NCI-H510A (cell line): ENCODE measurements at places on chromosomes 6 and 20.

DNA sequence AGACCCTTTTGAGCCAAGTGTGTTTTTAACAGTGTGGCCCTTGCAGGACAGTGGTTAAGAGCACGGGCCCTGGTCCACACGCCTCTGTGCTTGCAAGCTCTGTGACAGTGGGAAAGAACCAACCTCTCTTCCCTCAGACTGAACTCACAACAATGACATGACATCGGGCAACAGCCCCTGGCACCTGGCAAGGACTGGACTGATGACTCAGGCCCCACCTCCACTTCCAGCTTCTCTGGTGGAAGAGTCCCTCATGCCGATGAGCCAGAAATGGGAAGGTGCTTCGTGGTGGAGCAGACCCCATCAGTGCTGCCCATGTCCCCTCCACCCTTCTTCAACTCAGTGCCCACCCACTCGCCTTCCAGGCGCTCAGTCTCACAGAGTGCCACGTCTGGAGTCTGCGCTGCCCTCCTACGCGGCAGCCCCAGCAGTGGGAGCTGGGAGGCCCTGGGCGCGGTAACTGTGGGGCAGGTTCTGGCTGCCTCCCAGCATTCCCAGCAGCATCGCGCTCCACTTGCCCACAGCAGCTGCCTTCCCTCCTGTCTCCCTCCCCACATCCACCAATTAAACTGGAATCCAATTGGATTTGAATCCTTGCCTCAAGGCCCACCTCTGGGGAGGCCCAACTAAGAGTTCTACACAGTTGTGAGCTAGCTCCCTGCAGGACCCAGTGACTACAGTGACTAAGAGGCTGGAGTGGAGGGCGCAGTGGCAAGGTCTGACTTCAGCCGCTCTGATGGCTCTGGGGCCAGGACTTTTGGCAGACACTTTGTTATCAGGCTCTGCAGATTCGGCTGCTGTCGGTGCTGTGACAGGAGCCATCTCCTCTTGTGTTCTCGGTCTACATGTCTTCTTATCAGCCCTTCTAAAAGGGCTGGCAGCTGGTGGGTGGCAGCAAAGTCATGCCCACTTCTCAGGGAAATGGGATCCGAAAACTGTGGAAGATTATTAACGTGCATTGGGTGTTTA is 156.8 kb upstream of the MLN start:
- DNase-seq: no peak

DNA sequence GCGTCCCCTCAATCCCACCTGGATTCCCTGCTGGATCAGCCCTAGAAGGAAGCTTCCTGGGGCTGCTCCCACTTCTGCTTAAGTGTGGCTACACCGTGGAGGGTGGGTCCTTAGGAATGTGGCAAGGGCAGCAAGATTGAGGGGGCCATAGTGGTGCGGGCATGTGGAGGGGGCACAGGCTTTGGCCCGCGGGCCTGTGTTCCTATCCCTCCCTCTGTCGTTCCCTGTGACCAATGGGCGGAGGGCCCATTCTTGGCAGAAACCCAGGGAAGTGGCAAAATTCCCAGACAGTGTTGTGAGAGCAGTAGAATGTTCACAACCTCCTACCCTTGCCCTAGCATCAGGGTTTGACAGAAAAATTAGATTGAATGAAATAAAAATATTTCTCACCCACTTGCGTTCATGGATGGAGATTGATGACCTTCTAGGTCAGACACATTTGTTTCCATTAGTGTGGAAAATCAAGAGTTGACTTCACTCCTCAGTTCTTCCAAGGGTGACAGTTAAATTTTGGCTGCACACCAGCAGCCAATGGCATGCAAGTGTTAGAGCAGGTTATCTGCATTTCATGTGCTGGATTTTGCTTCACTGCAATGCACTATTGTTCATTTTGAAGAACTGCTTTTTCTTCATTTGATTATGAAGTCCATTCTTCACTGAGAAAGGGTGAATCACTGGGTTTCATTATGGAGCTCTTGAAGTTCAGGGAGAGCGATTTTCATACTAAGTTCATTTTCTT is 49.3 kb upstream of the AHI1 start:
- DNase-seq: no peak

DNA sequence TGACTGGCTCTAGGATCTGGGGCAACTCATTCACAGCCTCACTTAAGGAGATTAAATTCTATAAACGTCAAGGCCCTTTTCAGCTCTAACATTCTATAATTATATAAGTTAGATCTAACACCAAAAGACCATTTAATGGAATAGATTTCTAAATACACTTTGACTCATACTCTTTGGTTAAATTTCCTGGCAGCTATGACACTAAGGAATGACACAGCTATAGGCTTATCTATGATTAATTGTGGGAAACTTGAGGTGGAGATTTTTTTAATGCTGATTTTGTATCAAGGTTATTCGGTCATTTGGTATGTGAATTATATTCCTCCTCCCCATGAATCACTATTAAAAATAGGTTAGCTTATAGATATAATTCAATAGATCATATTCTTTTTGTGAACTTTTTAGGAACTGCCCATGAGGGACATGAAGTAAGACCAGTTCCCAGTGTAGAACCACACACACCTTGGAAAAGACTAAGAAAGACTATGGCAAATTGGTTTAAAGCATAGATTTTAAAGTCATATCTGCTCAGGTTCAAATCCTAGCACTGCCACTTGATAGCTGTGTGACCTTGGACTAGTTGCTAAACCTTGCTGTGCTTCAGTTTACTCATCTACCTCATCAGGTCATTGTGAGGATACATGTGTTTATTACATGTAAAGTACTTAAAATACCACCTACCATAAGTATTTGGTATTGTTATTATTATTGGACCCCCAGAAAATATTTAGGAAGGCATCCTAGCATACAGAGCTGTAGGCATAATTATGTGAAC is 116.0 kb downstream of the CRYBG1 start:
- no peak for DNase-seq

- DNase-seq: peak; percentile 62
Measured at GRCh38 chr6:42726485-42727086, 4.2 kb upstream of the PRPH2 start.

DNA sequence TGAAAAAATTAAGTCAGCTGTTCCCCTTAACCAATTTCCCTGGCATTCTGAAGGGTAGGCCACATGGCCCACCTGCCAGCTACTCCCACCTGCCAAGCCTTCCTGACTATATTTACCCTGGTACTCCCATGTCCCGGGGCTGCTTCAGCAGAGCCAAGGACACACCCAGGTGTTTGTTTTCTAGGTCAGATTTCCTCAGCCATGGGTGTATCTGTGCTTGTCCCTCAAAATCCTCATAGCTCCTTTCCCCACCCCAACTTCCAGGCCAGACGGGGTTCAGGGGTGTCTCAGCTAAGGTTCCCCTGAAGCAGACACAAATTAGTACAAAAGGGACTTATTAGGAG is 139.4 kb upstream of the CDYL start:
- DNase-seq: no peak

DNA sequence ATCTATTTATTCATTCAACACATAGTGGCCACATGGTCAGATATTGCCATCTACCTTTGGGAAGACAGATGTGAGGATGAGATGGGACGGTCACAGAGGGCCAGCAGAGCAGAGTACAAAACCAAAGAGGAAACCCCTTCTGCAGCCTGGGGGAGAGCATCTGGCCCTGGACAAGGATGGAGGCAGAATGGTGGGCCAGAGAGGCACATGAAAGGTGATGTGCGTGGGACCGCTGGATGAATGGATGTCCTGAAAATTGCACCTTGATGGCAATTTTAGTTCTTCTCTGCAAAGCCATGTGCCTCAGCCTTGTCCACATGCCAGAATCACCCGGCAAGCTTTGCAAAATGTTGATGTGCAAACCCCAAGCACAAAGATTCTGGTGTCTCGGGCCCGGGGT is 77.4 kb upstream of the CD93 start:
- no peak for DNase-seq

GRCh38 chr20:50110141-50111047 is 2.6 kb downstream of the UBE2V1 start:
- no peak for DNase-seq

DNA sequence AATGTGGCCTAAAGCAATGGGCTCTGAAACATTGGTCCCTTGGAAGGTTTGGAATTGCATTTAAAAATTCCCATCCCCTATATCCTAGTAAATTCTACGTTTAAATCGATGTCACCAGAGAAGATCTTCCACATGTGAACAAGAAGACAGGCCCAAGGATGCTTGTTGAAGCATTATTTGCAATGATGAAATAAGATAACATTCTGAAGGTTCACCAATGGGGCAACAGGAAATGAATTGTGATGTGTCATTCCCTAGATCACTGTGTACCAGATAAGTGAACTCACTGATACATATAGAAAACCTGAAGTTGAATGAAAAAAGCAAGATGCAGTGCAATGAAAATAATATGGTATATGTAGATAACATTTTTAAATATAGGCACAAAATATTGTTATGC is 464.3 kb upstream of the BTBD3 start:
- DNase-seq: no peak

GRCh38 chr20:37261714-37262113 is at the start of gene GHRH:
Gene GHRH, minus strand, starts transcription at chr20:37261814. Its CDS starts 4,925 bp downstream, at chr20:37256889.
- DNase-seq: no peak

GRCh38 chr20:17345321-17345720 is 118.5 kb downstream of the PCSK2 start:
- DNase-seq: no peak

DNA sequence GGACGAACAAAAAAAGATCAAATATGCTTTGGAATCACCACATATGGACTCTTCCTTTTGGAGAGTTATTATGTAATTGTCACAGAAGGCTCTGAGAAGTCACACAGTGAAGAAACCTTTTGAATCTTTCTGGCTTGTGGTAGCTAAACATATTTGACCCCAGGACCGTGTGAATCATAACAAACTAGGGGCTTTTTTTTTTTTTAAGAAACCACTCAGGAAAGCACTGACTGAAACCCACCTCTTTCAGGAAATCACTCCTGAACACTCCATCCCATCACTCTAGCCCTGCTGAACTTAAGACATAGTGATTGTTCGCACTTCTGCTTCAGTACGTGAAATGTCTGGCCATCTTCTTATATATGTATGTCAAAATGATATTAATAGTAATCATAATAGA is 495.9 kb upstream of the ARID1B start:
- DNase-seq: no peak

GRCh38 chr6:159112714-159113113 is 56.5 kb upstream of the FNDC1 start:
- DNase-seq: no peak

DNA sequence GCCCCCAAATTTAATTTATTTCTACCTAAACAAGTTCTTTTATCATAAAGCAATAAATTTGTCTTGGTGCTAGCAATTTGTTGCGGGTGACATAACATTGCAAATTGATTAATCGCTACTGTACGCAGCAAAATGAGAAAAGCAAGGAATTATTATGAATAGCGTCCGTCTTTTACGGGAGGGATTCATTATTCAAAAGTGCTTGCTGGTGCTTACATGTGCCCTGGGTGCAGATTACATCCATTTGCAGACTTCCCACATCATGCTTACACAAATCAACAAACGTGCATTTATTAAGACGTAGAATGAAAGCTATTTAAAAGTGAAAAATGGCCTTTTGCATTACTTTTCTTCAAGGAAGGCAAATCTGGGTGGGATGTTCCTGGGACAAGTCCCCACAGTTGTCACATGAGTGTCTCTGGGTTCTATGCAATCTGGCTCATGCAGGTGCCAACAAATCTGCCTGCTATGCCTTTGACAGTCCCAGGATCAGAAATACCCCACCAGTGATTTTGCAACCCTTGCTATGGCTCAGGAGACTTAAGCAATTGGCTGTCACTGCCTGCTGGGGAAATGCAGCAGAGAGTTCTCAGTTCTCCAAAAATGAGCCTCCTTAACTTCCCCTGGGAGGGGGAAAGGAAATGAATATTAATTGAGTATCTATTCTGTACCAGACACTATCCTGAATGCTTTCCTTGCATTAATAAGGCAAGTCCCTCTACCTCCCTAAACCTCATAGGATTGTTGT is 30.1 kb upstream of the MAFB start:
- no peak for DNase-seq

DNA sequence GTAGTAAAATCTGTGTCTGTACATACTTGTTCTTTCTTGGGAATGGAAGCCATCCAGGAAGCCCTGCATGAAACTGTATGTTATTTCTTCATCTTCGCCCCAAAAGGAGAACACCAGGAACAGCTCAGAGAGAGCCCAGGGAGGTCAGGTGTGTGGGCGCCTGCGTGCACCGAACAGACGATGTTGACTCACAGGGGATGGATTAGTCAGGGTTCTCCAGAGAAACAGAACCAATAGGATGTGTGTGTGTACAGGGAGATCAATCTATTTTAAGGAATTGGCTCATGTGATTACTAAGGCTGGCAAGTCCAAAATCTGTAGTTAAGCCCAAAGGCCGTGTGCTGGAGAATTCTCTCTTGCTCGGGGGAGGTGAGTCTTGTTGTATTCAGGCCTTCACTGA is 45.7 kb downstream of the RNASET2 start:
- DNase-seq: no peak

GRCh38 chr6:150517175-150517574 is 82.5 kb upstream of the PLEKHG1 start:
- DNase-seq: no peak

DNA sequence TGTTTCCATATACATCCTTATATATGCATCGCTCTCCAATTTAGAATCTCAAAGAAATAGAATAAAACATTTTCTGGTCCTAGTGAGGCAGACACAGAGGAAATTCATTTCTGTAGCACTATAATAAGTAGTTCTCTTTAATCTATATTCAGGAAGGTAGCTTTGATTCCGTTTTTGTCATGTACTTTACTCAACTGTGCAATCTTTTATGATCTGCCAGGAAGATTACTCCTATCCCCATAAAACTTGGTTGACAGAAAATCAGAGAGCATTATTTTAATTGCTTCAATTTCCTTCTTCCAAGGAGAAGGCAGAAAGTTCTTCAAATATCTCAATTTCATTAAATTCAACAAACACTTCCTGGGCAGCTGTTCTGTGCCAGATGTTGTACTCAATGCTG is 10.6 kb upstream of the CLIC5 start:
- DNase-seq: no peak

DNA sequence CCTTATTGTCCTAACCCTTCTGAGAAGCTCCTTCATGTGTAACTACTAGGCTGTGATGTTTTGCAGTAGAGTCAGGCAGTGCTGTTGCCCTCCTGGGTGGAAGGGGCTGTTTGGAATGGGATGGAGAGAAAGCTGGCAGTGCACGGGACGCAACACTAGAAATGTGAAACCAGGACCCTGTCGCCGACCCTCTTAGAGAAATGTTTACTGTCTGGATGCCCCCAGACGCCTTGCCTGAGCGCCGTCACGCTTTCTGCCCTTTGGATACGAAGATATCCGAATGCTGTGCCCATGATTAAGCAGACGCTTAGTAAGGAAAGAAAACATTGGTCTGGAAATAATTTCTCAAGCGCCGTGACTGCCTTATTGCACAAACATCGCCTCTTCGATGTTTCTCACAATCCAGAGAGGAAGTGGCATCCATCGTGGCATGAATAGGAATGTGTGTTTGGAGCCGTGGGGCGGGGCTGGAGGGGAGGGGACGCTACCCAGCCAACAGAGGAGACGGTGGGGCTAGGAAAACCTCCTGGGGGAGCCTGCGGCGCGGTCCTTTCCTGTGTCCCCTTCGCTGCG is 661 bp upstream of the PPP1R14C start:
- no peak for DNase-seq

DNA sequence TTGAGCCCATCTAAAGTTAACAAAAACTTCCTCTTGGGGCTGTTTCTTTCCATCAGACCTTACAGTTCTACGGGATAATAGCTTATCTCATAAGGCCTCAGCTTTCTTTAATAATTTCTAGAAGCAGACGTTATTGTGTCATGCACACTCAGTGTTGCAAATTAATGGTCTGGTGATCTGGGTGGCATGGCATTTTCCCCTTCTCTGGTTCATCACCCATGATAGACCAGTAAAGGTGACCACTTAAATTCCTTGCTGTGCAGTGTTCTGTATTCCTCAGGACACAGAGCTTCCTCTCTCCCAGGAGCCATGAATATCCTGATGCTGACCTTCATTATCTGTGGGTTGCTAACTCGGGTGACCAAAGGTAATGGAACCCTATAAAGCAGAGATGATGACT is at the start of gene DEFB125:
Gene DEFB125, plus strand, starts transcription at position 272 of the 400 bp plus-strand sequence. Its CDS starts 38 bp downstream, at position 310.
- DNase-seq: no peak
